ENCODE measurements at places on chromosomes 6 and 20.

DNA sequence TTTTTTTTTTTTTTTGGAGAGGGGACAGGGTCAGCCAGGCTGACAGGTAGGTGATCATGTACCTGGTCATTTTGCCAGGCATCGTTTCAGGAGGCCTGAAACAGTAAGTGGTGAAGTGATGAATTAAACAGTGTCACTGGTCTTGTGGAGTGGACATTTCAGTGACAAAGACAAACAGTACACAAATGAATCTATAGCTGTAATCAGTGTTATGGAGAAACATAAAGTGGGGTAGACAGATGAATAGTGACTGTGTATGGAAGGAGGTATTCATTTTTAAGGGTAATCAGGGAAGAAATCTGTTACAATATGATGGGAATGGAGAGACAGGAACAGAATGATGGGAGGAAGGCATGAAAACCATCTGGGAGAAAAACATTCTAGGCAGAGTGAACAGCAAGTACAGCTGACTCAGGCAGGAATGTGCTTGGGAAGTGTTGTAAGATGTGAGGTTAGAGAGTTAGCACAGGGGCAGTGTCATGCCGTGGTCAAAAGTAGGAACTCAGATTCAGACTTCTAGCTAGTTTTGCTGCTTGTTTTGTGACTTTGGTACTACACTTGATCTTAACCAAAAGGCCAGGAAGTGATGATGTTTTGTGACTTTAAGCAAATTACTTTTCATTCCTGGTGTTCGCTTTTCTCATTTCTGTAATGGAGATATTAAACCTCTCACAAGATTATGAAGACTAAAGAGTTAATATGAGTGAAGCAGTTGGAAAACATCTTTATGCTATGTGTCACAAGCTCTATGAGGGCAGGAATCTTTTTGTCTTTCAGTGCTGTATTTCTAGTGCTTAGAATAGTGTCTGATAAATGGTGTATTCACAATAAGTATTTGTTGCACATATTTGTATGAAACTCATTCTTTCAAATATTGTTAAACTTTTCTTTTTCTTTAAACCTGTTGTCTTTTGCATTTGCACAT lies 43.4 kb downstream of the QKI start:
- peak; percentile 62 for DNase-seq

- no peak for DNase-seq
Measured at GRCh38 chr6:94041945-94042709, 622.8 kb upstream of the EPHA7 start.

DNA sequence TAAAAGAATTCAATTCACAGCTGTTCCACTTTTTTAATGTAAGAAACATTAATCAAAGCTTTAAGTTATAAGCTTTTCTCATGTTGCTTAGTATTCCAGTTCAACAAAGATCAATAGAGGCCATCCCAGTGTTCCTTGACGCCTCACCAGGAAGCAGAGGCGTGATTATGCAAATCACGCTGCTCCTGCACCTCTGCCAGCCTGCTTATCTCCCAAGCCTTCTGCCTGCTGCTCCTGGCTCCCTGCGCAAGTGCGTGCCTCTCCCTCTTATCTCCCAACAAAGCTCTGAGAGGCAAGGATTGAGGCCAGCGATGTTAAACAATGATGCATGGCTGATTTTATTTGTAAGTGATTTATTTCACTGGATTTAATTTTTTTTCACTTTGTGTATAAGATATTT lies 42.8 kb downstream of the INSM1 start:
- DNase-seq, result no peak

- peak; percentile 71 for DNase-seq
Measured at GRCh38 chr20:8646716-8647115, 422.2 kb upstream of the PLCB4 start.

GRCh38 chr6:52552278-52552643 lies 24.6 kb downstream of the TRAM2 start:
- peak; percentile 31 for DNase-seq
